ENCODE measurements at places on chromosomes 4 and X.

- no peak for DNase-seq
Observed at GRCh38 chrX:150536455-150537116, 31.8 kb upstream of the MTM1 start.

GRCh38 chrX:100587861-100588260 is 3.1 kb downstream of the TNMD start:
- DNase-seq: no peak

- DNase-seq: no peak
Observed at GRCh38 chr4:98720871-98721480, 62.6 kb upstream of the TSPAN5 start.

GRCh38 chr4:152735396-152735859 is 44.1 kb downstream of the TIGD4 start:
- no peak for DNase-seq

DNA sequence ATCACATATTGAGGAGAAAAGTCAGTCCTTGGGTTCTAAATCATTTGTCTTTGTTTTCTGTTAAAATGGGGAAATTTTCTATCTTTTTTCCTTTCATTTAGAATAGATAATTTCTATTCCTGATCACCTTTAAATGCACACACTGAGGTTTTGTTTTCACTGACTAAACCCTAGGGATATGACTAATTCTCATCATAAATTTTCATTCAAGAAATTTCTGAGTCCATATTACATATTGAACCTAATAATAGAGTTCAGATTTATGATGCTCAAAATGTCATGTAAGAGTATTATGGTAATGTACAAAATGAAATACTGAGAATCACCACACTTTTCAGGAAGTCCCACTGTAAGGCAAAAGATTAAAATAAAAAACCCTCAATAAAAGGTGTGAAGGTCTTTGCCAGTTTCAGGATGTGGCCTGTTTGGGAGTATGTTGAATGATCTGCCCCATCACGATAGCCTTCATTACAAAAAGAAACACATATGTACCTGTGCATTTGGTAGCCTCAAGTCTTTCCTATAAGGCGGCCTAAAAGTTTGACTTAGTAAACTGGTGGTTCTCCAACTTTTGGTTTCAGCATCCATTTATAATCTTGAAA is 49.4 kb downstream of the LEF1 start:
- DNase-seq: no peak

DNA sequence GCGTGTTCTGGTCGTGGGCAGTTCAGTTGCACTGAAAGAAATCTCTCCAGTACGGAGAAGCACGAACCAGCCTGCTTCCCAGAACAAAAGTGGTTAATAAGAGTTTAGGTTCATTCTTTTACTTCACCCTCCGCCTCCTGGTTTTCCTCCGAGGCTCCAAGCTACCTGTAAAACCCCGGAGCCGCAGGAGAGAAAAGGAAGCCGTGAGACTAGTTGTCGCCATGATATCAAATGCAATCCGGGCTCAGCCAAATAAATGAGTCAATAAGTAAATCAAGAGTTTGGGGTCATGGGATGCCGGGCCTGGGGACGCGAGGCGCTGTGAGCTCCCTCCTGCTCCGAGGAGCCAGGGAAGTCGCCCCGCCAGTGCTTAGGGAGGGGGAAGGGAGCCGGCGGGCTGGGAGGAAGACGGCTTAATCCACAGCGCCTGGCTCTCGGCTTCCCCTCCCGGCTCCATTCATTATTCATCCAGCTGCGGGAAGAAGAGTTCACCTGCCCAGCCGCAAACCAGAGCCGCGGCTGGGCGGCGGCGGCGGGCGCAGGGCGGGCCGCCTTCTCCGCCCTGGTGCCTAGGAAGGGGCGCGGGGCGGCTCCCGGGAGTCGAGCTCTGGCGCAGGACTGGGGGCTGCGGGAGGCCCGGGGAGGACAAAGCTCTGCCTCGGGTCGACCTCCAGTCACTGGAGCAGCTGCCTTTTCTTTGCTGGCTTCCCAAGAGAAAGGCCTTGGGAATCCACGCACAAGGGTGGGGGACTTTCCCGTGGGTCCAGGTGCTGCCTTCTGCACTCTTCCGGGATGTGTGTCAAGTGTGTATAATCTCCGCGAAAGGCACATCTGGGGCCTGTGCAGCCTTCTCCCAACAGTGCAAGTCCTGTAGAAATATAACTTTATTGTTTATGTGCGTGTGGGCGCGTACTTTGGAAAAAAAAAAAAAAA is 1.7 kb downstream of the FRAS1 start:
- peak; percentile 50 for DNase-seq

DNA sequence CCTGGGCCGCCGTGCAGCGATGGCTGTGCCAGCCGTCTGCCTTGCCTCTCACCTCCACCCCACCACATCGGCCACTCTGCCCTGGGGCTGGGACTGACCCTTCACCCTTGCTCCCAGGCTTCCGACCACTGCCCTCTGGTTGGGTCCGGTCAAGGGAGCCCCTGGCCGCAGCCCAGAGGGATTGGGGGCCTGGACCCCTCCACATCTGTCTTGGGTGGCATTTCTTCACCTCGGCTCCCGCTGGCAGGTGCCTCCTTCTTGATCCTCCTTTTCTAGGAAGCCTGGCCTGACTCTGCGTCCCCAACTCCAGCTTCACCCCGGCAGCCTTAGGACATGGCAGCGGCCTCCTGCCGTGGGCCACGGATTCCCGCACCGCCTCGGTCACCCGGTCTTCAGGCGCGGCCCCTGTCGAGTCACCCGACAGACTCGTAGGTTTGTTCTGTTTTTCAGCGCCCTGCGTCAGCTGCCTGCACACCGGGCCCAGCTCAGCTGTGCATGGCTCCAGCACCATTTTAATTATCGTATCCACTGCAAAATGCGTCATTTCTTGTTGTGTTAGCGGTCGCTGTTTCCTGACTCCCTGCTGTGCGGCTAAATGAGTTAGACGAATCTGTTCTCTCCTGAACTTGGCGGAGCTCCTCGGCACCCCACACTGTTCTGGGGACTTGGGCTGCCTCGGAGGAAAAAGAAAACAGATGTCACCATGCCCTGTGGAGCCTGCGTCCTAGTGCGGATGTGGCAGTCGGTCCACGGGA is 124.0 kb downstream of the FAM53A start:
- no peak for DNase-seq

DNA sequence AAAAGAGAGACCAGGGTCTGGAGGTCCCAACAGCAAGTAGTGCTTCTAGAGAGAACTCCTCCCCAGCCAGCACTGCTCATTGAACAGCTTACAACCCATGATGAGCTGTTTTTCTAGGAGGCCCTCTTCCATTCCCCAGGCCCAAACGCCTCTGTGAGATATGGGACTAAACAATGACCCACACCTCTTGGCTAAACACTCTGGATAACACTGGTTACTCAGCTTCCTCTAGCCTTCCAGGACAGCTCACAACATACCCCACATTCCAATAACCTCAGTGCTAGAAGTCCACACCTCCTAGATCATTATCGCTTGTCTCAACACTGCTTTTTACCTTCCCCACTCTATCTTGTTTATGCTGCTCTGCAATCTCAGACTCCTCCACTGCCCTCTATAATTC is 35.4 kb upstream of the PGRMC2 start:
- DNase-seq: no peak

DNA sequence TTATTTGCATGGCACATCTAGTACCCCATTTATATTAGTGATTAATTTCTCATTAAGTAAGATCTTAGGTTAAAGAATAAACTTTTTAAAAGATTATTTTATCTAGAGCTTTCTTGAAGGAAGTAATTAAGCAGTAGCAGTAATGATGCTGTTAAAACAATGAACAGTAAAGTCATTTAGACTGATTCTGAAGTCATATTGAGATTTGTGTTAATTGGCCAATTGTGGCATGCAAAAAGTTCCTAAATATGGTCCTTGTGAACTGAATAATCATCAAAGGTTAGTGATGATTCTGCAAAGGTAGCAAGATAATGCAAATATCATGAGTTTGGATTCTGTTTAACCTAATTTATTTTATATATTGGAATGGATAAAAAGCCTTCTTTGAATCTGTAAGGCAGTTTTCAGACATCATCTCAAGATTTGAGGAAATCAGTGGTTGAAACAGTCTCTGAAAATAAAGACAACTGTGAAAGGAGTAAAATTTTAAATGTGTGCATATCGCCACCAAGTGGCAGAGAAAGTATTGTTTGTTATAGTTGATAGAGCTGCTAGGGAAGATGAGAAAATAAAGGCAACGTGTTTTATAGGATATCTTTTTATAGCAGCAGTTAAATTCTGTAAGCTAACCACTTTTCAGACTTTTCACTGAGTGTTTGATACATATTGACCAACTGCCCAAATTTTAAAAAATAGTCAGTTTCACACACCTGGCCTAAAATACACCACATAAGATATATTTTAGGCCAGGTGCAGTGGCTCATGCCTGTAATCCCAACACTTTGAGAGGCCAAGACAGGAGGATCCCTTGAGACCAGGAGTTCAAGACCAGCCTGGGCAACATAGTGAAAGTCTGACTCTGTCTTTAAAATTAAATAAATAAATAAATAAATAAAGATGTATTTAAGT is 79.6 kb downstream of the CCKAR start:
- peak; percentile 1 for DNase-seq

- no peak for DNase-seq
Observed at GRCh38 chrX:54029529-54030143, 14.6 kb downstream of the PHF8 start.

DNA sequence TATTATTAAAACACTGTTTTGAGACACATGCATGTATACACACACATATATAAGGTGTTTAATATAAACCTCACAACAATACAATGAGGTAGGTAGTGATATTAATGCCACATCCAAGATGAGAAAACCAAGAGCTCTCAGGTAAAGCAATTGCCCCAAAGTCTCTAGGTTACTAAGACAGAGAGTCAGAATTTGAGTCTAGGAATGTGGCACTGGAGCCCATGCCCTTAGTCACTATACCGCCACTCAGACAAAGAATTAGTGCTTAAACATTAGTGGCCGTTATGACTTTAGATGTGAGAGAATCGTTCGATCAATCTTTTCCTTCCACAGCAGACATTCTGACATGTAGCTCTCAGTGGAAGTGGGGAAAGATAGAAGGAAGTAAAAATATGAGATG is 108.2 kb upstream of the ACSL4 start:
- DNase-seq: no peak

DNA sequence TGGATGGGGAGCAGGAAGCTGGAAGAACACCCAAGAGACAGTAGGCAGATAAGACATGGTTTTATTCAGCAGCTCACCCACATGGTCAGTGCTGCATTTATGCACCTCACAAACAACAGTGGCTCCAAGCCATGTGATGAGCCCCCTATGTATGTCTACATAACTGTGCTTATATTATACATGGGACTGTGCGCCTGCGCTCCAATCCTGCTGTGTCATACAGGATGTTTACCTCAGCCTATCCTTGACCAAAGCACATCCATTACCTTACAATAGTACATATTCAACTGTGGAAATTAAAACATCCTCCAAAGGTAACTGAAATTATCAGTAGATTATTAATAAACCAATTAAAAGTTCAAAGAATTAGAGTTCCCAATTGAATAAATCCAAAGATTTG is 44.1 kb upstream of the SGMS2 start:
- DNase-seq: no peak

GRCh38 chr4:55615008-55615407 is 21.1 kb downstream of the NMU start:
- no peak for DNase-seq

GRCh38 chr4:177729681-177730080 is 287.4 kb upstream of the AGA start:
- DNase-seq: no peak

- DNase-seq: no peak
Observed at GRCh38 chr4:138650929-138651448, 364.6 kb upstream of the NOCT start.

- DNase-seq: no peak
Observed at GRCh38 chr4:157888281-157888680, 284.5 kb downstream of the GASK1B start.

DNA sequence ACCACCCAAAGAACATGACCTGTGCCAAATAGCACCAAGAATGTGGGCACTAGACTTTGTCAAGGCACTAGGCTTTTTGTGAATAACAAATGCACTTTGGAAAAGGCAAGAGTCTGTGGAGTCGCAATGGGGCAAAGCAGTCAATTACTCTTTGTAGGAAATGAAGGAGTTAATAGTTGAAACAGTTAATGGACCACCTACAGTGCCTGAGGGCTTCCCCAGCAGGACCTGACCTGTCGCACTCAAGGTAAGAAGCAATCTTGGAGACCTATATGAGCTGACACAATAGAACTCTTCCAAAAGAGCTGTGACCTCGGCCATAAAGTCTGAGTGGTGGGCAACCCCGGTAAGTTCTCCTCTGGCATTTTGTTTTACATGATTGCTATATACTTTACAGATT is 49.2 kb upstream of the CAPN6 start:
- DNase-seq: no peak

DNA sequence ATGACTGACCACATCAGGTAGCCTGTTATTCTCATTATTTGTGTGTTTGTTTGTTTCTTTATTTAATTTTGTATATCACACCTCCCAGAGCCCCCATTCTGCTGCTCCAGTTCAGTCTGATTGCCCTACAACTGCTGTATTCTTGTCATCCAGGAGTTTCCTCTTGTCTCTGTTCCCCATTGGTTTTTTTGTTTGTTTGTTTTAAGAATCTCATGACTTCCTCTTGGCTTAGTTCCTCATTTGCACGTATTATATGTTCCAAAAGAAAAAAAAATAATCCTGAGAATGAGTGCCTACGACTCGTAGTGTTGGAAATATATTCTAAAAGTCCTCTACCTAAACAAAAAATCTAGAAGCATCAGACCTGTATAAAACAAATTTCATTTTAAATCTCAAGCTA is 142.3 kb upstream of the SLIT2 start:
- DNase-seq: no peak

GRCh38 chr4:86675548-86675947 is 81.4 kb downstream of the PTPN13 start:
- no peak for DNase-seq

- no peak for DNase-seq
Observed at GRCh38 chr4:184980261-184980660, 38.0 kb upstream of the HELT start.

DNA sequence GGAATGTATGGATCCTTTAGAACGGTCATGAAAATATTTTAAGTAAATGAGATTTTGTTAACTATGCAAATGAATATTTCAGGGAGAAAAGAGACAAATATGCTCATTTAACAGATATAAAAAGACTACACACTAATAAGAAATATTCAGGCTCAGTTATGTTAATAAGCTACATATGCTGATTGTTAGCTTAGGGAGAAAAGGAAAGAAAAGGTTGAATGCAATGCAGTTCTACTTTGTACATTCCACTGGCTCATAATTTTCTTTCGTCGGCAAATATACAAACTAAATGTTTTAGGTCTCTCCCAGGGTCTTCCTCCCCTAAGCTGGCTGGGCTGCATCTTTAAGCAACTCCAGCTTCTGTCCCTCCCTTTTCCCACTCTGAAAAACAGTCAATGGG is 2.7 kb upstream of the RTL3 start:
- no peak for DNase-seq

Data from SHP77 treated with DMSO at 0.1 percent for 48 hours (cell line).